ENCODE measurements at places on chromosomes 16 and 17. TPM values are rescaled to one million over a fixed set of nuclear protein-coding genes. Genes with fewer than 3 reads are reported as not detected.

GRCh38 chr16:4253394-4254150 lies 11.7 kb upstream of the SRL start:
- no peaks in the 10 kb centered on the region for H3K36me3 ChIP-seq
- H3K27ac ChIP-seq = peak overlapping the region; percentile 96
- H3K4me3 ChIP-seq = peak overlapping the region; percentile 97

- peaks cover 12% of the 10 kb centered on the region for H3K36me3 ChIP-seq
- H3K4me3 ChIP-seq = no peak overlapping the region
- DNase-seq = no peak
- peaks cover 64% of the 10 kb centered on the region for H3K4me1 ChIP-seq
- H3K27me3 ChIP-seq = no peaks in the 10 kb centered on the region
Measured at GRCh38 chr17:1367351-1367745, 32.7 kb downstream of the YWHAE start.

GRCh38 chr17:45867702-45868101 lies 23.0 kb downstream of the SPPL2C start:
- peaks cover 7% of the 10 kb centered on the region for H3K4me1 ChIP-seq
- H3K27ac ChIP-seq = no peak overlapping the region
- DNase-seq = no peak

DNA sequence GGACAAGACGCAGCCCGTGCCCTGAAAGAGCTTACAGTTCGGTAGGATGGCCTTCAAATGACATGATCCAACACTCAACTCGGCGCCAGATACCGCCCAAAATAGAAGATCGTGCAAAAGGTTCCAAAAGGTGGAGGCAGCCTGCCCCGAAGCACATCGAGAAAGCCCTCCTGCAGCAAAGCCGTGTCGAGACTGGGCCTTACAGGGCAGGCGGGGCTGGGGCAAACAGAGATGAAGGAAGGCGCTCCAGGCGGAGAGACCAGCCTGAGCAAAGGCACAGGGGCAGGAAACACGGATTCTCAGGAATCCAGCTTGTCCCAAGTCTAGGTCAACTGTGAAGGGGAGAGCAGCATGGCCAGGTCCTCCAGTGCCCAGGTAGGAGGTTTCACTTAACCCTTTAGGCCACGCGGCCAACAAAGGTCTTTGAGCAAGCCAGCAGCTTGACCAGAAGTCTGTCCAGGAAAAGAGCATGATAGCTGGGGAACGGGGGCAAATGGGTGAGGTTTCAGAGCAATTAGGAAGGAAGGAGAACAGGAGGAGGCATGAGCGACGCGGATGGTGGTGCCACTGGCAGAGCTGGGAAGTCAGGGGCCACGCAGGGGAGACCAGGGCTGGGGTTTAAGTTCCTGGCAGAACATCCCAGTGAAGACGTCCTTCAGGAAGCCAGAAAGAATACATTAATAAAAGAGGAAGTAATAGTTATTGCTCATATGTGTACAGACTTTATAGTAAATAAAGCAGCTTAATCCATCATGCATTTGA lies 21.2 kb upstream of the EIF1 start:
- peaks cover 51% of the 10 kb centered on the region for H3K4me1 ChIP-seq
- no peak for DNase-seq
- peak overlapping the region; percentile 76 for H3K4me3 ChIP-seq
- no peaks in the 10 kb centered on the region for H3K27me3 ChIP-seq

Gene NPTX1
- 1.4 TPM for total RNA-seq

GRCh38 chr16:66150698-66151482 lies 215.6 kb upstream of the CDH5 start:
- no peak for DNase-seq
- no peak overlapping the region for H3K4me3 ChIP-seq
- H3K36me3 ChIP-seq = no peaks in the 10 kb centered on the region

DNA sequence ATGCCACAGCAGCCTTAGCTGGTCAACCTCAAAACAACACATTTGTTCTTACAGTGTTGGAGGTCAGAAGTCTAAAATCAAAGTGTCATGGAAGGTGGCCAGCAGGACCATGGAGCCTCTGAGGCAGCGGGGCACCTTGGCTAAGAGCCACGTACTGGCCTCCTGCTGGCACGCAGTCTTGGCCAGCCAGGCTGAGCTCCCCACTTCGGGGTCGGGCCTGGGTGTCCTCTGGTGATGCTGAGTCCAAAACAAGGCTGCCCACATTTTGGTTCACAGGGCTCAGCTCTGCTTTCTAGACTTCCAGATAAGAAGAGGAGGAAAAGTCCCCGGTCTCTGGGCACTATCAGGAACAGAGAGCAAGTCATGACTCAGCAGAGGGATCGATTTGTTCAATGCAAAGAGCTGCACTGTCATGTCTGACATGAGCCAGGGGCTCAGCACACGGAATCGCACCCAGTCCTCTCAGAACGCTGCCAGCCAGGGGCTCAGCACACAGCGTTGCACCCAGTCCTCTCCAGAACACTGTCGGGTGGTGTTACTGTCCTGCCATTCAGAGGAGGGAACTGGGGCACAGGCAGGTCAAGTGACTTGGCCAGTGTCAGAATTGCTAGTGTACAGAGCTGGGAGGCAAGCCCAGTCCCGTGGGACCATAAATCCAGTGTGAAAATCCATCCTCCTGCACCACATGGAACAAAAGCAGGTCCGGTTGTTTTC lies 2.5 kb downstream of the LGALS9 start:
- H3K4me1 ChIP-seq = peaks cover 32% of the 10 kb centered on the region
- DNase-seq = no peak
- H3K4me3 ChIP-seq = peak overlapping the region; percentile 23
- H3K36me3 ChIP-seq = peaks cover 3% of the 10 kb centered on the region

DNA sequence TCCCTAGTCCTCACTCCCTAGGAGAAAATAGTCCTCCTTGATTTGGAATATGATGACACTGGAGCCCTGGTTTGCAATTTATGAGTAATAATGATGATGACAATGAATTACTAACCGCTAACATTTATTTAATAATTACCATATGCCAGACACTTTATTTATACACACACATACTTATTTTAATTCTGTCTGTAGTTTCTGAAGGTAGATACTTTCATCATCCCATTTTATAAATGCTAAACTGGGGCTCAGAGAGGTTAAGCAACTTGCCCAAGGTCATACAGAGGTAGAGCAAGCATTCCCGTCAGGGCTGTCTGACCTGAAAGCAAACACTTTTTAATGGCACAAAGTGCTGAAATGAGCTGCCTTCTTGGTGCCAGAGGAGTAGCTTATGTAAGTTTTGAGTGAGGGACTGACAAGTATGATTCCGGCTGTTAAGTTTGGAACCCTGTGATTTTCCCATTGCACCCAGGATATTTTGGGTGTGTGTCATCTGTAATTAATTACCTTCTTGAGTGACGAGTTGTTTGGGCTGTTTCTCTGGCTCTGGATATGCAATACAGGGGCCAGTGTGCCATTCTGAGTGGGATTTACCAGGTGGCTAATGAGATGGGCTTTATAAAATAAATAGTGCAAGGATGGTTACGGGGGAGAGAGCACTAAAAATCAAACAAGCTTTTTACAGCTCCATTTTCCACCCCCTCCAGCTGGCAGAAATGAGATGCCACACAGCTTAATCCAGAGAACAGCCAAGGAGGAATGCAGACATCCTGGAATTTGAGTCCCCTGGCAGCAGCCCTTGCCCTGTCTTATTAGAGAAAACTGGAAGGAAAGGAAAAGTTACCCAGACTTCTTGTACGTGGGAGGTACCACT lies 211.8 kb downstream of the SNX29 start:
- no peak overlapping the region for H3K4me3 ChIP-seq
- H3K27me3 ChIP-seq = no peaks in the 10 kb centered on the region
- no peaks in the 10 kb centered on the region for H3K4me1 ChIP-seq
- H3K36me3 ChIP-seq = no peaks in the 10 kb centered on the region
- H3K27ac ChIP-seq = no peak overlapping the region

Gene FSCN2
- total RNA-seq = 0.33 TPM

GRCh38 chr16:78982096-78982744 lies 618.3 kb downstream of the MAF start:
- H3K4me3 ChIP-seq = no peak overlapping the region
- H3K4me1 ChIP-seq = peaks cover 3% of the 10 kb centered on the region
- no peaks in the 10 kb centered on the region for H3K36me3 ChIP-seq
- no peaks in the 10 kb centered on the region for H3K27me3 ChIP-seq

DNA sequence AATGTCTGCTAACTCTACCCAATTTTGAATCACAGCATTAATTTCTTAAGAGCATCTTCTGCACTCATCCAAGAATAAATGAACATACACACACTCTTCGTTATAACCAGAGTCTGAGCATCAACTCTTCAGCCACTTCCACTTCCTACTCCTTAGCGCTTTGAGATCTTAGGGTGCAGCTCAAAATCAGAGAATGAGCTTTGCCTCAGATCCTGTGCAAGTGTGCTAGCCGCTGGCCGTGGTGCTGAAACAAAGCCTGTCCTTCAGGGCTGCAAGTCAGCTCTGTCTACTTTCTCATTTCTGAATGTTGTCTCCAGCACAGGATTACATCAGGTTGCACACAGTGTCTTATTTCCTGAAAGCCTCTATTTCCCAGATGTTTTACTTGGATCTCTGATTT lies 165.4 kb downstream of the AIPL1 start:
- H3K4me1 ChIP-seq = no peaks in the 10 kb centered on the region
- peaks cover 11% of the 10 kb centered on the region for H3K27me3 ChIP-seq
- H3K4me3 ChIP-seq = no peak overlapping the region
- H3K27ac ChIP-seq = no peak overlapping the region
- no peaks in the 10 kb centered on the region for H3K36me3 ChIP-seq

- H3K4me3 ChIP-seq = no peak overlapping the region
- no peak overlapping the region for H3K27ac ChIP-seq
- peaks cover 23% of the 10 kb centered on the region for H3K36me3 ChIP-seq
- no peaks in the 10 kb centered on the region for H3K27me3 ChIP-seq
Measured at GRCh38 chr17:82830249-82830661, 9.6 kb downstream of the ZNF750 start.

- H3K36me3 ChIP-seq = no peaks in the 10 kb centered on the region
- DNase-seq = no peak
- H3K4me1 ChIP-seq = peaks cover 9% of the 10 kb centered on the region
- H3K27me3 ChIP-seq = no peaks in the 10 kb centered on the region
- no peak overlapping the region for H3K4me3 ChIP-seq
- H3K27ac ChIP-seq = no peak overlapping the region
Measured at GRCh38 chr16:53908731-53909130, 204.8 kb downstream of the FTO start.

Gene PPY
- not detected for total RNA-seq

DNA sequence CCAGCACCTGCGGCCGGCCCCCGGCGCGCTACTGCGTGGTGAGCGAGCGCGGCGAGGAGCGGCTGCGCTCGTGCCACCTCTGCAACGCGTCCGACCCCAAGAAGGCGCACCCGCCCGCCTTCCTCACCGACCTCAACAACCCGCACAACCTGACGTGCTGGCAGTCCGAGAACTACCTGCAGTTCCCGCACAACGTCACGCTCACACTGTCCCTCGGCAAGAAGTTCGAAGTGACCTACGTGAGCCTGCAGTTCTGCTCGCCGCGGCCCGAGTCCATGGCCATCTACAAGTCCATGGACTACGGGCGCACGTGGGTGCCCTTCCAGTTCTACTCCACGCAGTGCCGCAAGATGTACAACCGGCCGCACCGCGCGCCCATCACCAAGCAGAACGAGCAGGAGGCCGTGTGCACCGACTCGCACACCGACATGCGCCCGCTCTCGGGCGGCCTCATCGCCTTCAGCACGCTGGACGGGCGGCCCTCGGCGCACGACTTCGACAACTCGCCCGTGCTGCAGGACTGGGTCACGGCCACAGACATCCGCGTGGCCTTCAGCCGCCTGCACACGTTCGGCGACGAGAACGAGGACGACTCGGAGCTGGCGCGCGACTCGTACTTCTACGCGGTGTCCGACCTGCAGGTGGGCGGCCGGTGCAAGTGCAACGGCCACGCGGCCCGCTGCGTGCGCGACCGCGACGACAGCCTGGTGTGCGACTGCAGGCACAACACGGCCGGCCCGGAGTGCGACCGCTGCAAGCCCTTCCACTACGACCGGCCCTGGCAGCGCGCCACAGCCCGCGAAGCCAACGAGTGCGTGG lies 1.5 kb downstream of the NTN1 start:
- H3K27me3 ChIP-seq = peaks cover 60% of the 10 kb centered on the region
- DNase-seq = no peak
- H3K4me3 ChIP-seq = peak overlapping the region; percentile 69
- H3K4me1 ChIP-seq = peaks cover 10% of the 10 kb centered on the region
- H3K27ac ChIP-seq = no peak overlapping the region

Gene SLC9A5
- total RNA-seq = 6.1 TPM

Gene RUNDC3A
- total RNA-seq = not detected

DNA sequence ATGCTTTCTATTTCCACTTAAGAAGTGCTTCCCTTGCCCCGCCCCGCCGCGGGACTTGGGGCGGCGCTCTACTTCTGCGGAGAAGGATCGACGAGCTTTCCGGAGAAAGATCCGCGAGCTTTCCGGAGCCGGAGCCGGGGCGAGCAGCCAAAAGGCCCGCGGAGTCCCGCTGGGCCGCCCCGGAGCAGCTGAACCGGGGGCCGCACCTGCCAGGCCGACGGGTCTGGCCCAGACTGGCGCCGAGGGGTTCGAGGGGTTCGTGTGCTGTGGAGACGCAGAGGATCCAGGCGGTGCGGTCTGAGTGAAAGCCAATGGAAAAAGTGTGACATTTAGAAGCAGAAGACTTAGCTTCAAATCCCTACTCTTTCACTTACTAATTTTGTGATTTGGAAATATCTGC lies 50.8 kb downstream of the TBC1D26 start:
- no peaks in the 10 kb centered on the region for H3K4me1 ChIP-seq
- H3K27me3 ChIP-seq = peaks cover 47% of the 10 kb centered on the region
- peaks cover 8% of the 10 kb centered on the region for H3K36me3 ChIP-seq
- H3K4me3 ChIP-seq = no peak overlapping the region
- DNase-seq = no peak

Gene MED1
- total RNA-seq = 58.9 TPM

DNA sequence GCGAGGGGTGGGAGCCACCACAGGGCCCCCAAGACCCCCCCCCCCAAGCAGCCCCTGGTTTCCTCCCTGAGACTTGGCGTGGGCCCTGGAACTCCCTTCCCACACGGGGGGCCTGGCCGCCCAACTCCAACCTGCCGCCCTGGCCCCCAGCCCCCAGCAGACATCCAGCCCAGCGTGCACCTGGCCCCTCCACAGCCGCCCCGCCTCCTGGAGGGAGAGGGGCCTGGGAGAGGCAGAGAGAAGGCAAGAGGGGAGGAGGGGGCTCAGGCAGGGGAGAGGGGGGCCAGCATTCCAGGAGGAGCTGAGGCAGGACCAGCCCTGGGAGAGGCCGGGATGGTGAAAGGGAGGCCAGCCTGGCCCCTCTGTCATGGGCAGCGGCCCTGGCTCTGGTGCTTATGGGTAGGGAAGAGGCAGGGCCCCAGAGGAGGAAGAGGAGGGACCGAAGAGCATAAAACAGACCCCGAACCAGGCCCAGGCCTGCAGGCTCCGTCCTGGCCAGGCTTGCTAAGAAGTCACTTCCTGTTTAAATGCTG lies 16.7 kb downstream of the IL34 start:
- no peak for DNase-seq
- no peak overlapping the region for H3K4me3 ChIP-seq
- H3K27ac ChIP-seq = no peak overlapping the region
- no peaks in the 10 kb centered on the region for H3K36me3 ChIP-seq
